ENCODE measurements at places on chromosomes 1 and 21.
A peak's percentile ranks its signal among the peaks of the same experiment; 100 is the strongest.

DNA sequence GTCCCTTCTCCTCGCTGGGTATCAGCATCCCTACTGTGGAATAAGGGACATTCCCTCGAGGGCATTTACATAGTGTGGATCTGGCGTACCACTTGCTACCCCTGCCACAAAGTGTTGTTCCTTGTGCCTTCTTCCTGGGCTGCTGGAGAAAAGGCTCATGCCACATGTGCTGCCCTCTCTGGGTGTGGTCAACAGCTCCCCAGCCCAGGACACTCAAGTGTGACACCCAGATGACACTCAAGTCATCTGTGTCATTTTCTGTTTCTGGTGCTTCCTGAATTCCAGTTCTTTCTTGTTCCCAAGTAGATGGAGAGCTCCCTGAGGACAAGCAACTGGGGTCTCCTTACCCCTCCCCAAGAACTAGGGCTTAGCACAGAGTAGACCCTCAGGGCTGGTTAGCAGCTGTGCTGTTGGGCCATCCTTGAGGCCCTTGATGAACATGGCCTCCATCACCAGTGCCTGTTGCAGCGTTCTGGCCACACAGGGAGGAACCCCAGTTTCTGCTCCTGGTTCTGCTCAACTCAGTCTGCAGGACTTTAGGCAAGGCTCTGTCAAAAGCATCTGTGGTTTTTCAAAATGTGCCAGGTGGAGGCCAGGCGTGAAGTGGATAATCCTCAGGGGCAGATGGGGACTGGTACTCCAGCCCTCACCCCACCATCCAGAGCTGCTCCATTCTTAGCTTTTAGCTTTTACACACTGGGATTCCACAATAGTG is 49.0 kb upstream of the CLIC4 start:
- peaks cover 18% of the 10 kb centered on the region for H3K27me3 ChIP-seq
- DNase-seq: no peak
- H3K4me1 ChIP-seq: peaks cover 12% of the 10 kb centered on the region
- no peaks in the 10 kb centered on the region for H3K36me3 ChIP-seq

DNA sequence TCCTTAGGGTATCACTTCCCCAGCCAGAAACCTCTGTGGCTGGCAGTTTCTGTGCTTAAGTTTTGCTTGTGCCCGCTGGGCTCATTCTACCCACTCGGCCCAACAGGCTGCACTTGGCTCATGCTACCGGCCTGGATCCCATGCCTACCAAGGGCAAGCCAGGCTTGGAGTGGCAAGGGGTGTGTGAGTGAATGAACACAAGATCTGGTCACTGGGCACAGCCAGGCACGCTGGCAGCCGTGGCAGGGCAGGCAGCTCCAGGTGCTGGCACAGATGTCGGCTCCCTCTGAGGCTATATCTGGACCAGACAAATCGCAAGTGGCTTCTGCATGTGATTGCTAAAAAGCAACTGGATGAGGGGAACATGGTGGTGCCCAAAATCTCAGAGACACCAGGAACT is 740.5 kb upstream of the B3GALT2 start:
- no peak overlapping the region for H3K4me3 ChIP-seq
- H3K4me1 ChIP-seq: no peaks in the 10 kb centered on the region
- H3K36me3 ChIP-seq: no peaks in the 10 kb centered on the region
- DNase-seq: no peak

- no peak overlapping the region for H3K27ac ChIP-seq
- DNase-seq: no peak
- H3K4me1 ChIP-seq: peaks cover 27% of the 10 kb centered on the region
- H3K4me3 ChIP-seq: no peak overlapping the region
- no peaks in the 10 kb centered on the region for H3K27me3 ChIP-seq
These were observed 2.3 kb downstream of the ZMYM4 start for GRCh38 chr1:35270836-35271235.

GRCh38 chr1:58162952-58163550 is 383.5 kb downstream of the OMA1 start:
- DNase-seq: peak; percentile 25
- H3K4me3 ChIP-seq: no peak overlapping the region
- no peaks in the 10 kb centered on the region for H3K4me1 ChIP-seq
- H3K27me3 ChIP-seq: no peaks in the 10 kb centered on the region
- no peak overlapping the region for H3K27ac ChIP-seq

DNA sequence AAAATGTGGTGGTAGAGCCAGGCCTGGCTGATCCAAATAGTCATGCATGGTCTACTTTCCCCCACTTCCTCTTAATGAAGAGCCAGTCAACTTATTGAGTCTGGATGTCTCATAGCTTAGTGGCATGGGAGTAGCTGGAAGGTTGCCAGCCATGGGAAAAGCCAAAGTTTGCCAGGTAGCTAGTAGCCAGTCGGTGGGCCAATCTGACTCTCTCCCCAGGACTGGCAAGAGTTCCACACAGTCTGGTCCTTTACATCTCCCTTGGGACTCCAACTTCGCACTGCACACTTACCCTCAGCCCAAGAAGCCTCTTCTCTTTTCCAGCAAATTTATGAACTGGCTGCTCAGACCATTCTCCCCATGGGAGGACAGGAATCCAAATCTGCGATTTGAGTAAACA is 8.3 kb downstream of the WARS2 start:
- no peak overlapping the region for H3K4me3 ChIP-seq
- no peak overlapping the region for H3K27ac ChIP-seq
- DNase-seq: no peak
- H3K4me1 ChIP-seq: no peaks in the 10 kb centered on the region
- no peaks in the 10 kb centered on the region for H3K27me3 ChIP-seq
- peaks cover 1% of the 10 kb centered on the region for H3K36me3 ChIP-seq

GRCh38 chr21:15732290-15732995 is 2.7 kb downstream of the USP25 start:
- H3K36me3 ChIP-seq: peaks cover 15% of the 10 kb centered on the region
- peak overlapping the region; percentile 83 for H3K27ac ChIP-seq
- peak overlapping the region; percentile 89 for H3K4me3 ChIP-seq

GRCh38 chr1:233543338-233544255 is 70.3 kb upstream of the KCNK1 start:
- no peaks in the 10 kb centered on the region for H3K4me1 ChIP-seq
- no peak overlapping the region for H3K27ac ChIP-seq
- no peak for DNase-seq
- H3K27me3 ChIP-seq: no peaks in the 10 kb centered on the region
- H3K36me3 ChIP-seq: no peaks in the 10 kb centered on the region

GRCh38 chr1:206041640-206042039 is 11.3 kb upstream of the RHEX start:
- no peaks in the 10 kb centered on the region for H3K36me3 ChIP-seq
- no peak for DNase-seq
- H3K27ac ChIP-seq: no peak overlapping the region
- peaks cover 7% of the 10 kb centered on the region for H3K4me1 ChIP-seq
- H3K4me3 ChIP-seq: no peak overlapping the region
- H3K27me3 ChIP-seq: peaks cover 29% of the 10 kb centered on the region

DNA sequence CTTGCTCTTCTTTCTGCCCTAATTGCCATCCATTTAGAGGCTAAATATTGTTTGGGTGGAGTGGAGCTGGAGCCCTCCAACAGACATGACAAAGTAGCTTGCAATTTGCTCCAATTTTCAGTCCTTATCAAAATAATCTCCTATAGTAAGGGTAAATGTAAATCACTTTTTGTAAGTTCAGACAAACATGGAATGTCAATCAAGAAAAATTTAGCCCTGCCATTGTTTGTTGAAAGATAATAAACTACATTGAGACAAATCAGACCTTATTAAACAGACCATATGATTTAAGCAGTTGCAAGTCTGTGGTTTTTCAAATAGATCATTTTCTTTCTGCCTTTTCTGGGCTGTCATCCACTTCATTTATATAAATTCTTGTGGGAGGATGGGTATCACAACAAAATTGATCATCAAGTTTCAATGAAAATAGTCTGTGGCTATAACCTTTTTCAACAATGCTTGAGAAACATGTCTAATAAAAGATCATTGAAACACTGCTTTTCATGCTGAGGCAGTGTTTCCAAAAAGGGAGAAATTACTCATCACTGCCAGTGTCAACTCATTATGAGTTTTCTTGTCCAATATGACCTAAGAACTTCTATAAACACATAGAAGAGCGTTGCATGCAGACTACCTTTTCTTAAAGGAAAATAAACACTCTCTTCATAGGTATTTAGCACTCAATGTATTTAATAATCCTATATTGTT is 1152.0 kb upstream of the B3GALT2 start:
- H3K4me1 ChIP-seq: no peaks in the 10 kb centered on the region
- H3K36me3 ChIP-seq: no peaks in the 10 kb centered on the region
- H3K4me3 ChIP-seq: no peak overlapping the region
- H3K27ac ChIP-seq: no peak overlapping the region

GRCh38 chr1:205373022-205373797 is 16.5 kb upstream of the KLHDC8A start:
- no peak overlapping the region for H3K4me3 ChIP-seq
- peaks cover 5% of the 10 kb centered on the region for H3K4me1 ChIP-seq
- DNase-seq: no peak

GRCh38 chr1:219209578-219209977 is 35.9 kb downstream of the LYPLAL1 start:
- DNase-seq: no peak
- H3K4me1 ChIP-seq: no peaks in the 10 kb centered on the region
- H3K27ac ChIP-seq: no peak overlapping the region
- peaks cover 7% of the 10 kb centered on the region for H3K36me3 ChIP-seq
- H3K4me3 ChIP-seq: no peak overlapping the region

DNA sequence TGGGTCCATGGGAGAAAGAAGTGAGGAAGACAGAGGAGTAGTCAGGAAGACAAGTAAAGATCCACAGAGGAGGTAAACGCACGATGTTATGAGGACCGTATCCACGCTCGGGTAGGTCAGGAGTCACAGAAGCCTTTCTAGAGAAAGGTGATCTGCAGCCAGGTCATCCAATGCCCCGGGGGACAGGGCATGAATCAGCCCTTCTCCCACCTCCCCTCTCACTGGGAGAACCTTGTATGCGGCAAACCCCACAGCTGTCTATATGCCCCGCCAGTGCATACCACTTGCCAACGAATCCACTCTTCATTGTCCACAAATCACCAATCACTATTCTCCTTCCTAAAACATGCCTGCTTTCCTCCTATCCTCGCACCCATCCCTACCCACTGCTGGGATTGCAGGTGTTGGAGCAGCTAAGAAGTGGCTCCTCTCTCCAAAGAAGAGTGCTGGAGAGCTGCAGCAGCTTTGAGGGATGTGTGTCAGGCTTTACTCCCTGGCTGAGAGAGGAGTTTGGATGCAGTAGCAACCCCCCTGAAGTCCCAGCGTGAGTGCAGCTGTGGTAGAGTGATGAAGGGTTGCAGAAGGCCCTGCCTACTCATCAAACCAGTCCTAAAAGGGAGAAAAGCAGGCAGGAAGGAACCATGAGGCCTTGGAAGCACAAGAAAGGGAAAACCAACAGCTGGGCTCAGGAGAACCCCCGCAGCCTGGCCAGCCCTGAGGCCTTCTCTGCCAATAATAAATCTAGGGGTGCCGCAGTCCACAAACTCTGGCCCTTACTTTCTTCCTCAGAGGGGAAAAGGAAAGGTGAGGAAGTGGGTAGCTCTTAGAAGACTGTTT is 102.2 kb upstream of the GADD45A start:
- H3K4me3 ChIP-seq: no peak overlapping the region
- H3K27me3 ChIP-seq: peaks cover 4% of the 10 kb centered on the region
- H3K36me3 ChIP-seq: no peaks in the 10 kb centered on the region
- H3K4me1 ChIP-seq: peaks cover 17% of the 10 kb centered on the region
- DNase-seq: no peak
- no peak overlapping the region for H3K27ac ChIP-seq

DNA sequence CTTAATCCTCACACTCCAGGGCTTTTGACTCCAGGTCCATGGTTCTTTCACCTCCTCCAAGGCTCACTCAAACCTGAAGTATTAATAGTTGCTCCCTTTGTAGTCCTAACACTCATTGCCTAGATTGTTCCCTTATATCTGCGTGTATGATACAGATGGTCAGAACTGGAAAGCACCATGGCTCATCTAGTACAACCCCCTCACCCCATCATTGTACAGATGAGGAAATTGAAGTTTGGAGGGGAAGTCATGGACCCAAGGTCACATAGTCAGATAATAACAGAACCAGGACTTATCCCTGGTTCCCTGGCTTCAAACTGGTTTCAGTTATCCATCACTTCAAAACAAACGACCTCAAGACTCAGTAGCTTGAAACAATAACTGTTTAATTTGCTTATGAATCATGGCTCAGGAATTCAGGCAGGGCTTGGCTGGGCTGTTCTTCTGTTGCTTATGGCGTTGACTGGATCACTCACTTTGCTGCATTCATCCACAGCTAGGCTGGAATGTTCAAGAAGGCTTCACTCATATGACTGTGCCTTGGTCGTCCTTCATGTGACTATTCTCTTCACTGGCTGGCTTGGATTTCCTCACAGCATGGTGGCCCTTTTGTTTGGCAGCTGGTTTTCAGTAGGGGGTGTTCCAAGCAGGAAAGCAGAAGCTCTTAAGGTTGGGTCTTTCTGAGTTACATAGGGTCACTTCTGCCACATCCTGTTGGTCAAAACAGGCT is 5.0 kb downstream of the NOS1AP start:
- H3K27ac ChIP-seq: no peak overlapping the region
- no peak overlapping the region for H3K4me3 ChIP-seq
- no peak for DNase-seq
- H3K36me3 ChIP-seq: no peaks in the 10 kb centered on the region
- H3K27me3 ChIP-seq: peaks cover 63% of the 10 kb centered on the region

GRCh38 chr21:33312121-33312520 is 12.6 kb upstream of the IFNAR1 start:
- peaks cover 1% of the 10 kb centered on the region for H3K36me3 ChIP-seq
- H3K4me3 ChIP-seq: no peak overlapping the region
- peaks cover 17% of the 10 kb centered on the region for H3K27me3 ChIP-seq
- no peak overlapping the region for H3K27ac ChIP-seq

- H3K4me3 ChIP-seq: peak overlapping the region; percentile 47
- DNase-seq: peak; percentile 36
- peak overlapping the region; percentile 62 for H3K27ac ChIP-seq
- H3K4me1 ChIP-seq: peaks cover 29% of the 10 kb centered on the region
- peaks cover 59% of the 10 kb centered on the region for H3K27me3 ChIP-seq
These were observed 23.6 kb downstream of the ACTA1 start for GRCh38 chr1:229410370-229410691.

- H3K4me1 ChIP-seq: peaks cover 11% of the 10 kb centered on the region
- no peaks in the 10 kb centered on the region for H3K36me3 ChIP-seq
- H3K4me3 ChIP-seq: no peak overlapping the region
- no peak overlapping the region for H3K27ac ChIP-seq
- H3K27me3 ChIP-seq: no peaks in the 10 kb centered on the region
These were observed 35.0 kb downstream of the ACP6 start for GRCh38 chr1:147635342-147635741.

GRCh38 chr1:161121042-161121650 is 3.2 kb downstream of the NIT1 start:
- peaks cover 58% of the 10 kb centered on the region for H3K36me3 ChIP-seq
- no peak for DNase-seq
- H3K4me1 ChIP-seq: peaks cover 29% of the 10 kb centered on the region

- H3K27ac ChIP-seq: no peak overlapping the region
- no peak overlapping the region for H3K4me3 ChIP-seq
- no peaks in the 10 kb centered on the region for H3K27me3 ChIP-seq
- no peaks in the 10 kb centered on the region for H3K4me1 ChIP-seq
- DNase-seq: no peak
- H3K36me3 ChIP-seq: no peaks in the 10 kb centered on the region
These were observed 497.8 kb downstream of the PLA2G4A start for GRCh38 chr1:187326557-187326956.

DNA sequence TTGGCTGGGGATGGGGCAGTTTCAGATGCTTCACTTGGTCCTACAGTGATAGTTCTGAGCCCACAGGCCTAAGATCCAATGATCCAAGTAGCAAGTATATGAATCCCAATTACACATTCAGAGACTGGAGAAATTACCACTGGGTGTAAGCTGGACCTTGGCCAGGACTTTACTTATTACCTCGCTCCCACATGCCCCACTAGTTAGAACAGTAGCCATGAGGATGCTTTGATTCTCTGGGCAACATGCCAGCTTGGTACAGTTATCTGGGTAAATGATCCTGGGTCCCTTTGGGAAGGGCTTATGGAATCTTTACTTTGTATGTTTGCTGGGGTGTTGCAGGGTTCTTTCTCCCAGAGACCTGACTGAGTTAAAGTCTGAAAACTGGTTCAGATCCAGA is 5.0 kb upstream of the FCAMR start:
- H3K27ac ChIP-seq: no peak overlapping the region
- H3K36me3 ChIP-seq: no peaks in the 10 kb centered on the region
- peaks cover 36% of the 10 kb centered on the region for H3K27me3 ChIP-seq
- H3K4me3 ChIP-seq: no peak overlapping the region

All from activated CD8-positive, alpha-beta T cell treated with anti-CD3 and anti-CD28 coated beads, Interleukin-2, amount 10 ng/mL, durations not matched to agents 7 days and 5 days (primary cell).